ENCODE measurements at places on chromosomes 12 and 14.
A peak's percentile ranks its signal among the peaks of the same experiment; 100 is the strongest.

DNA sequence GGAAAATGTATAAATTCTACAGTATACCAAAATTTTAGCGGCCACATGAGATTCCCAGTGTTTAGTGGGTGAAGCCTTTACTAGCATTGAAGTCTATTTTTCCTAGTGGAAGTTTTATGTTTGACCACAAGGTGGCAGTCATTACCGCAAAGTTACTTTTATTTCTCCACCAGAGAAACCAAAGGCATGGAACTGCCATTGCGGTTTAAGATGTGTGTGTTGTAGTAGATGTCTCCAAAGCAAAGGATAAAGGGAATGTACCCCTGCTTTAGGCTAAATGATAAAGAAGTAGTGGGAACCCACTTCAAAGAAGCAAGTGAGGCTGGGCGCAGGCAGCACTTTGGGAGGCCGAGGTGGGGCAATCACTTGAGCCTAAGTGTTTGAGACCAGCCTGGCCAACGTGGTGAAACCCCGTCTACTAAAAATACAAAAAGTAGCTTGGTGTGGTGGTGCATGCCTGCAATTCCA, 140.5 kb downstream of the PRKCH start:
- DNase-seq = no peak

GRCh38 chr14:41393512-41393911, 213.2 kb upstream of the LRFN5 start:
- no peak for DNase-seq

DNA sequence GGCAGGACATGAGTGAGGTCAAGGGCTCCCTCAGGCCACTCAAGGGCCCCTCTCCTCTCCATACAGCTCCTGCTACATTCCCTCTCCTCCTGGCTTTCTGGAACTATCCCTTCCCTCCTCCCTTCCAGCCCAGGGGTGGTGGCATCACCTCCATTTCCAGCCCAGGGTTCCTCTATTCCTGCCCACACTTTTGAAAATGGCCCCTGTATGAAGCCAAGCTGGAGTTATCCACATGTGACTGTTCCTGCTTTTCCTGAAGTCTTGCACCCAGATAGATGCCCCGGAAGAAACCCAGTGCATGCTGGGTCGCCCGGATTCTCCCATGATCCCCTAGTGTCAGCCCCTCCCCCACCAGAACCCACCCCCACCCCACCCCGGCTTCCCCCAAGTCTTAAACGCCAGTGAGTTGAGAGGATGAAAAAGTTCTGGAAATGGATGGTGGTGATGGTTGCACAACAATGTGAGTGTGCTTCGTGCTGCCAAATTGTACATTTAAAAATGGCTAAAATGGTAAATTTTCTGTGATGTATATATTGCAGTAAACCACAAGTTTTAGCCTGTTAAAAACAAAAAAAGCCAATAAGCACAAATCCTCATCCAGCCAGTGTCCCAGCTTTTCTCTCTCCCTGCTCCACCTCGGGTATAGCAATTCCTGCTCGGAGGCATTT, 136.9 kb downstream of the SCARB1 start:
- no peak for DNase-seq

DNA sequence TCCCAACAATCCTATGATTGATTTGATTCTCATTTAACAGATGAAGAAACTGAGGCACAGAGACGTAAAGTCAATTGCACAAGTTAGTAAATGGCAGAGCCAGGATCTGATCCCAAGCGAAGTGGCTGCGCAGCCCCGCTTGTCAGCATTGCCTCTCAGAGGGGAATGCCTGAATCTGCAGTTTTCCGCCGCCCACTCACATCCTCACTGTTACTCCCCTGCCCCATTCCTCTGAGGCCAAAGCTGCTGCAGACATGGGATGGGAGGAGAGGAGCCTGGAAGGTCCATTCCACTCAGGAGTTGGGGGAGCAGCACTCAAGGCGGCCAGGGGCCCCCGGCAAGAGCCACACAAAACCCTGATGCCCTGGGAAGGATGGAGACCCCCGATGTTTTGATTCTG, 1.0 kb downstream of the NRIP2 start:
- no peak for DNase-seq

DNA sequence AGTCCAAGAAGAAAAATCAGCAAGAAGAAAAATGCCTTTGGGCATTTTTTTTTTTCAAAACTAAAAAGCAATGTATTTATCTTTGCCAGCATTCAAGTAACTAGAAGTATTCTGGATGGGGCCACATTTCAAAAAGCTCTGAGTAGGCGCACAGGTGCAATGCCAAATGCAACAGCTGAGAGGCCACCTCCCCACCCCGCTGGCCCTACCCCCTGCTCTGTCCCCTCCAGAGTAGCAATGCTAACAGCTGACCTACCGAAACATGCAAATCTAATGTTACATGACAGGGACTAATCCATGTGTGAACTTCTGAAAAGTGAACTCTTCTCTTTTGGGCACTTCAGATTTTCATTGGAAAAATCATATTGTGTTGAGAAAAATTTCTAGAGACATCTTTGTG, 153.7 kb upstream of the SLC38A2 start:
- DNase-seq = no peak

DNA sequence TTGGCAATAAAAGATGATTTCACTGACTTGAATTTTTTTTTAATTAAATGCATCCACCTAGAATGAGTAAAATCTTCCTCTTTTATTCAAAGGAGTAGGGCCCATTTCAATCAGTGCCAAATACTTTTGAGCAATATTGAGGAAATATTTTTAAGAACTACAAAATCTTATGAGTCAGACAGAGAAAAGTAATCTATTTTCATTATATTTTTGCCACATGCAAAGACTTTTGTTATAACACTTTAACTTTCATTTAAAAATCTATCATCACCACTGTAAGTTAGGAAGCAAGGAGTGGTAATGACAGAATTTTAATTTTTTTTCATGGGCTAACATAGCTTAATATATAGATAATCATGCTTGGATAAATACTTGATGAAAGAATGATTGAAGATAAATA, 345.2 kb upstream of the KITLG start:
- no peak for DNase-seq

DNA sequence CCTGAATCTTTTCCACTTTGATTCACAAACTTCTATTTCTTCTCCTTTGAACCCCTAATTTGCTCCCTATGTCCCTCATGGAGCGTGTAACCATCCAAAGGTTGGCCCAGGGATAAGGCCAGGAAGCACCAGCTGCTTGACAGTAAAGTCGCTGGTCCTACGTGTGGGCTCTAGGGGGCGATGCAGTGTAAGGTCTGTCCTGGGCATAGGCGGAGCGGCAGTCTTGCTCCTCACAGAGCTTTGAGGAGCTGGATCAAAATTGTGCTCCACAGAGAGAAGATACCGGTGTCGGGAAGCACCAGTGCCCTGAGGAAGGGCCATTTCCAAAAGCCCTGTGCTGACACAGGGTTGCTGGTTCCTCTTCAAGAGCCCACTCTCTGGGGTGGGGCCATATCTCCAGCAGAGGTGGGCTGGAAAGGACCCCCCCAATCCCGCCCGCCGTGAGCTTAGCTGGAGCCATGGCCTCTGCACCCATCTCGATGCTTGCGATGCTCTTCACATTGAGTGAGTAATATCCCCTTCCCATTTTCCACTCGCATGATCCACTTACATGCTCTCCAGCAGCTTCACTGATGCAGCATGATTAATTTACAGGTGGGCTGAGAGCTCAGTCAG, 49.9 kb upstream of the OR4E1 start:
- DNase-seq = no peak

- DNase-seq = no peak
Observed at GRCh38 chr14:38404616-38405015, 148.7 kb upstream of the CLEC14A start.

- no peak for DNase-seq
Observed at GRCh38 chr12:113852264-113852663, 113.9 kb downstream of the RBM19 start.

- no peak for DNase-seq
Observed at GRCh38 chr14:96352708-96353107, 10.4 kb downstream of the ATG2B start.

DNA sequence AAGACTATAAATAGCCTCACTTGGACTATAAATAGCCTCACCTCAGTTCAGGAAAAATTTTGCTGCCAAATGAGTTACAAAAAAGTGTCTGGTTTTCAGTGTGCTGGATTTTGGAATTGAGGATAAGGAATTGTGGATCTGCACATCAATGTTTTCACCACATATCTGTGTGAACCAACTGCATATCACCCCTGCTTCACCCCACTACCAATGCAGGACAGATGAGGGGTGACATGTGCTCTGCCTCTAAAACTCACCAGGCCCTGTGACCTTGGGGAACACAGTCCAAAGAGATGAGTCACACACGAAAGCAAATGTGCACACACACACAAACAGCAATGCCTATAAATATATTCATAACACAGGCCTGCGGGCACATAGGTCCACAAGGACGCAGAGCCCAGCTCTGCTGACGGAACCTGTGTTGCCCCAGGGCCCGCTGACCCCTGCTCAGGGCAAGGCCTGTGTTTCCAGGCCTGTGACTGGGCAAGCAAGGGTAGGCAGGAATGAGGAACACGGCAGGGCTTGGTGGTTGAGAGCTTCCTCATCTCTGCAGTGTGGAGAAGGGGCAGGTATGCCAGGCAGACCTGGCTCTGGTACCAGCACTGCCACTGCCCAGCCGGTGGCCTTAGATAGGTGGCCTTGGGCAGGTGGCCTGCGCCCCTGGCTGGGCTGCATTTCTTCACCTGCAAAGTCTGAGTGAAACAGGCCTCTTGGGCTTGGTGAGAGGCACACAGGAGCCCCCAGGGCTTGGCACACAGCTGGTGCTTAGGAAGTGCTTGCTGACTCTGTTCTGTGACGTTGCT, 82.4 kb downstream of the ARL6IP4 start:
- peak; percentile 43 for DNase-seq

DNA sequence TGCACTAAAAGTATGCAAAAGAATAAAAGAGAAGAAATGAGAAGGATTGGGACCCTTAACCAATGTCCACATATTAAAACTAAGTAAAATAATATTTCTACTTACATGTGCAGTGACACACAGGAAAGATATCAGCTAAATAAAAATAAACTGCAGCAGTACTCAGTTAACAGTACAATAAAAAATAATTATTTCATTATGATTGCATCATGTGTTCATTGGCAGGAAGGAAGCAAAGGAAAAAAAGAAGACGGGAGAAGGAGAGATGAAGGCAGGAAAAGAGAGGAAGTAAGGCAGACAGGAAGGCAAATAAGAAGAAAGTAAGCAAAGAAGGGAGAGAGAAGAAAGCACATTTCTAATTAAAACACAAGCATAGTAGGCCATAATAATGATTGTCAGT, 33.0 kb downstream of the RASSF9 start:
- DNase-seq = no peak

GRCh38 chr12:122834104-122834920, 945 bp upstream of the HIP1R start:
- DNase-seq = no peak
